ENCODE measurements at places on chromosomes 16 and 17.

- DNase-seq, result no peak
Observed at GRCh38 chr16:66503612-66504011, 46.3 kb downstream of the TK2 start.

DNA sequence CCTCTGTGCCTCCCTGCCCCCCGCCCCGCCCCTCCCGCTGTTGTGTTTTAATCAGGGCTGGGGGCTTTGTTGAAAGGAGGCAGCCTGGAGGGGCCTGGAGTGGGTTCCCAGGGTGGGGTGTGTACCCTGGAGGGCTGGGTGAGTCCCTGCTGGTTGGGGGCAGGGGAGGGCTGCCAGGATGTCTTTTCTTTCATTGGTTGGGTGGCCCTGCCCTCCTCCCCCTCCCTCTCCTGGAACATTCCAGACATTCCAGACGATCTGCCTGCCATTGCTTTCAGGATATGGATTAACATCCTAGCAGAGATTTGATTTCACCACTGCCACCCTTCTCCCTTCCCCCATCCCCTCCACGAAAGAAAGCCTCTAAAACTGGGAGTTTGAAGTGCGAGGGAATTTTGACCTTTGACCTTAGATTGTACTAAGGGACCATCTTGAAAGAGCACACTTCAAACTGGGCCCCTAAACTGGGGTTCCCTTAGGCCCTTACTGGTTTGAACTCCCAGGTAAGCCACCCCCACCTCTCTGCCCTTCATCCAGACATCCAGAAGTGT, 25.3 kb downstream of the IGF2BP1 start:
- DNase-seq, result no peak

- DNase-seq, result no peak
Observed at GRCh38 chr16:674968-675883, at the start of gene RHBDL1. Gene RHBDL1, plus strand, starts transcription at chr16:675671. Its CDS starts 120 bp downstream, at chr16:675791.

DNA sequence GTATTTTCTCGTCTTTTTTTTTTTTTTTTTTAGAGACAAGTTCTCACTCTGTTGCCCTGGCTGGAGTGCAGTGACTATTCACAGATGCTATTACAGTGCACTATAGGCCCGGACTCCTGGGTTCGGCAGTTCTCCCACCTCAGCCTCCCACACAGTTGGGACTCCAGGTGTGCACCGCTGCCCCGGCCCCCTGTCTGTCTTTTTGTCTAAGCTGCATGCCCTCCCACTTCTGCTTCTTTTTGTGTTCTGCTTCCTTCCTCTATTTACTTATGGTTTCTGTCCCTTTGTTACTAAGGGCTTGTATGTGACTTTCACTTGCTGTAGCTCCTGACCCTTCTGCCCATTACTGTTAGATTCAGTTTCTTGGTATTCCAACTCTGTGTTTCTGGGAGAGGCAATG, 20.5 kb downstream of the SLC7A6 start:
- no peak for DNase-seq

- DNase-seq, result peak; percentile 54
Observed at GRCh38 chr16:56102183-56102686, 89.1 kb upstream of the GNAO1 start.

- DNase-seq, result no peak
Observed at GRCh38 chr16:1152123-1152638, 725 bp upstream of the CACNA1H start.

DNA sequence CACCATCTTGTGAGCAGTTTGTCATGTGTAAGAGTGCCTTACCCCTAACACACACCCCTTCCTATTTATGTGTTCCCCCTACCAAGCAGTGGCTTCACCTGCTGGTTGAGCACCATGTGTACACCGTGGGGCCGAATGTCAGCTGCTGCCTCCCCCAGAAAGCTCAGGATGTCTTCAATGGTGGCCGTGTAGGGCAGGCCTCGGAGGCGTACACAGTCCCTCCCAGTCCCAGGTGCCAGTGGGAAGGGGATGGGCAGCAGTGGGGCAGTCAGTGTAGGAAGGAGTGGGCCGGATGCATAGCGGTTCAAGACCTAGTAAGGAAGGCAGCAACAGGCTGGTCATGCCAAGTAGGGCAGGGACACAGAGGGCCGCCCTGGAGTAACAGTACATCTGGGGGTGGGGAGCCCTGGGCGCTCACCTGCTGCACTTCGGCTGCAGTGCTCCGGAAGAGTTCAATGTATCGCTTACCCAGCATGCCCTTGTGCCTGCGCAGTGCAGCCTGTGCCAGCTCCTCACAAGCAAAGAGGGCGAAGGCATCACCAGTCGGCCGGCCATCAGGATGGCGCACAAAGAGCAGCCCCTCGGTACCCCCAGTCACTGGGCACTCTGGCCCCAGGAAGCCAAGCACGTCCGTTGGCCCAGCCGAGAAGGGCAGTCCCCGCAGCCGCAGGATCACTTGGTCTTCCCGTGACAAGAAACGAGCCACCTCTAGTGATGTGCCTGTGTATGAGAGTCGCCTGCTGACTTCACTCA, 4.4 kb downstream of the ESRP2 start:
- DNase-seq, result no peak

DNA sequence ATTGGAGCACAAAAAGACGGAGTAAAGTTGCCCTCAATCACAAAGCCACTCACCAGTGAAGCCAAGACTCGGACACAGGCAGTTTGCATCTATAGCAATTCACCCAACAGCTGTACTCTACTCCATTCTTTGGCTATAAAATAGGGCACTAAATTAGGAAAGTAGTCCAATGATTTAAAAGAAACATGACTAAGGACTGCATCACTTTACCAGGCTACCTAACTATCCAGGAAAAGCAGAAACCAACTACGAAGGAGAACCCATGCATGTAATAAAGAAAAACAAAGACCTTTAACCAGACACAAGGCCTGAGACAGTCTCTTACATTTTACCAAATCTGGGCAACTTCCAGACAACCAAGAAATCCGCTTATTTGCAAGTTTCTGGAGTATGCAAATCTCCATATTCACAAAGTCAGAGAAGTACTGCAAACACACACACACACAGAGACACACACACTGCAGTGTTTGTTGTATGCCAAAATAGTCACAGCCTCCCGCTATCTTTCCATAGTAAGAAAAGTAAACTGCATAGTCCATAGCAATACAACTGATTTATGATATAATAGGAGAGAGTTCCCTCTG, 59.8 kb downstream of the CDH11 start:
- no peak for DNase-seq

DNA sequence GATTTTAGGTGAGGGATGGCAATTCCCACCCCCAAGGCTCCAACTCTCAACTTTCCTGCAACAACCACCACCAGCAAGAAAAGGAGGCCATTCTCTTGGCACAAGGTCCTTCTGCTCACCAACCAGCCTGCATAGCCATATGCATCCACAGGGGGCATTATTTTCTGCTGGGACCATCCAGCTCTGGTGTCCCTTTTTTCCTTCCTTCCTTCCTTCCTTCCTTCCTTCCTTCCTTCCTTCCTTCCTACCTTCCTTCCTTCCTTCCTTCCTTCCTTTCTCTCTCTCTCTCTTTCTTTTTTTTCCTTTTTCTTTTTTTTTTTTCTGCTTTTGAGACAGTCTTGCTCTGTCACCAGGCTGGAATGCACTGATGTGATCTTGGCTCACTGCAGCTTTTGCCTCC, 21.1 kb upstream of the COX10 start:
- DNase-seq, result no peak

GRCh38 chr17:78351449-78352006, 8.3 kb downstream of the SOCS3 start:
- peak; percentile 88 for DNase-seq

GRCh38 chr16:86072328-86073102, 173.6 kb downstream of the IRF8 start:
- peak; percentile 80 for DNase-seq

DNA sequence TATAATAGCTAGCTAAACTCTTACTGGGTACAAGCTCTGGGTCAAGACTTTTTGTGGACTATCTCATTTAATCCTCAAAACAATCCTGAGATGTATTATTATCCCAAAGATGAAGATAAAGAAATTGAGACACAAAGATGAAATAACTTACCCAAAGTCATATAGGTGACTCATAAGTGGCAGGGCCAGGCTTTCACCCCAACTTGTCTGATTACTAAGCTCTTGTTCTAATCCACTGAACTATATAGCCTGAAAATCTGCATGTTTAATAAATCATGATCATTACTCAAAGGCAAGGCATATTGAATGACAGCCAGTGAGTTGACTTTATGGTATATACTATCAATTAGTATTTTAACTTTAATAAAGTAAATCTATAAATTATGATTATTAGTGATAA, 77.4 kb downstream of the SKAP1 start:
- DNase-seq, result no peak

- DNase-seq, result no peak
Observed at GRCh38 chr17:7894226-7894625, 5.6 kb downstream of the CHD3 start.

DNA sequence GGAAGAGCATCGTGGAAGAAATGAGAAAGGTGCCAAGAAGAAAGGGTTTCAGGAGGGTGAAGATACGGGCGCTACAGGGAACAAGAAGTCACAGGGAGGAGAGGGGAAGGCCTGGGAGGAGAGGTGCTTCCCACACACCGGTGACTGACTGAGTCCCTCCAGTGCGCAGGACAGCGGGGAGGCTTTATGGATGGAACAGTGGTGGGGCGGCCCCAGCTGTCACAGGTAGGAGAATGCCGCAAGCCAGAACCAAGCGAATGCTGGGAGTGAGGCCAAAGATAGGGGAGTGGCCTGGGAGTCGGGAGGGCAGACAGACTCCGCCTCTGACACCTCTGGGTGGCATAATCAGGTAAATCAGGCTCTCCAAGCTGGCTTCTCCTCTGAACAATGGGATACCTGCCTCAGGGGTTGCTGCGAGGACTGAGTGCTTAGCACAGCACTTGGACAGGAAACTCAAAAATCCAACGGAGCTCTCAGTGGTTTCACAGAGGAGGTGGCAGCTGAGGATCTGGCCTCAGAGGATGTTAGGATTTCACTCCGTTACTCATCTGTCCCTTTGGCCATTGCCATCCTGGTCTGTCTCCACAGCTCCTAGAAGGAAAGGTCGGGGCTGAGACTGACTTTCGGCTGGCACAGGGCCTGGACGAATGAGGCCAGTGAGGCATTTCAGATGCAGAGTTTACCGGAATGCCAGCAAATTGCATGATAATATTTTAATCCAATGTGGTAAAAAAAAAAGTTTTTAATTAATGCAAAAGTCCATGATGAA, 717 bp upstream of the CNP start:
- peak; percentile 57 for DNase-seq

GRCh38 chr16:68490358-68490757, 42.0 kb upstream of the SMPD3 start:
- DNase-seq, result no peak

DNA sequence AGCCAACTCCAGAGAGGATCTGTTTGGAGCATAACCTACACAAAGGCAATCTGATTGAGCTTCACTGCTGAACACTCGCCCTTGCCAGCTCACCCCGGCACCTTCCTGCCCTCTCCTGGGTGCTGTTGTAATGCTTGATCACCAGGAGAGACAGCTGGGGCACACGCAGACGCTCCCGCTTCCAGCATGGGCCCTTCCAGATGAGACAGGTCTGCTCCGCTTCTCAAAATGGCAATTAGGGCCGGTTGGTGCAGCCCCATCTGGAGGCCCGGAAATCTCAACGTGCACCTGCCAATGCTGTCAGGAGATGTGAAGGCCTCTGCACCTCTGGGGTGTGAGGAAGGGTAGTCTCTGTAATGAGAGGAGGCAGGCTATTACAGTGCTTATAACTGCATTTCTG, 206.1 kb downstream of the ABCC12 start:
- no peak for DNase-seq

GRCh38 chr17:6096201-6097004, 26.2 kb downstream of the WSCD1 start:
- DNase-seq, result no peak

GRCh38 chr16:6177616-6178180, 1080.1 kb upstream of the EEF2KMT start:
- DNase-seq, result no peak

DNA sequence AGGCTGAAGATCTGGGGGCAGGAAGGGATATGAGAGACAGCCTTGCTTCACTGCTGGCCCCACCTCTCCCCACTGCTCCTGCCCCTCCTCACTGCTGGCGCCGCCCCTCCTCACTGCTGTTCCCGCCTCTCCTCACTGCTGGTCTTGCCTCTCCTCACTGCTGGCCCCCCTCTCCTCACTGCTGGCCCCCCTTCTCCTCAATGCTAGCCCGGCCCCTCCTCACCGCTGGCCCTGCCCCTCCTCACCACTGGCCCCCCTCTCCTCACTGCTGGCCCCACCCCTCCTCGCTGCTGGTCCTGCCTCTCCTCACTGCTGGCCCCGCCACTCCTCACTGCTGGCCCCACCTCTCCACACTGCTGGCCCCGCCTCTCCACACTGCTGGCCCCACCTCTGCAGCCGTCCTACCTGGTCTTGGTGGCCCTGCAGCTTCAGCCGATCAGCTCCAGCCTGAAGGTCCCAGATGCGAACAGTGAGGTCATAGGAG, 9.5 kb upstream of the PAM16 start:
- DNase-seq, result no peak

DNA sequence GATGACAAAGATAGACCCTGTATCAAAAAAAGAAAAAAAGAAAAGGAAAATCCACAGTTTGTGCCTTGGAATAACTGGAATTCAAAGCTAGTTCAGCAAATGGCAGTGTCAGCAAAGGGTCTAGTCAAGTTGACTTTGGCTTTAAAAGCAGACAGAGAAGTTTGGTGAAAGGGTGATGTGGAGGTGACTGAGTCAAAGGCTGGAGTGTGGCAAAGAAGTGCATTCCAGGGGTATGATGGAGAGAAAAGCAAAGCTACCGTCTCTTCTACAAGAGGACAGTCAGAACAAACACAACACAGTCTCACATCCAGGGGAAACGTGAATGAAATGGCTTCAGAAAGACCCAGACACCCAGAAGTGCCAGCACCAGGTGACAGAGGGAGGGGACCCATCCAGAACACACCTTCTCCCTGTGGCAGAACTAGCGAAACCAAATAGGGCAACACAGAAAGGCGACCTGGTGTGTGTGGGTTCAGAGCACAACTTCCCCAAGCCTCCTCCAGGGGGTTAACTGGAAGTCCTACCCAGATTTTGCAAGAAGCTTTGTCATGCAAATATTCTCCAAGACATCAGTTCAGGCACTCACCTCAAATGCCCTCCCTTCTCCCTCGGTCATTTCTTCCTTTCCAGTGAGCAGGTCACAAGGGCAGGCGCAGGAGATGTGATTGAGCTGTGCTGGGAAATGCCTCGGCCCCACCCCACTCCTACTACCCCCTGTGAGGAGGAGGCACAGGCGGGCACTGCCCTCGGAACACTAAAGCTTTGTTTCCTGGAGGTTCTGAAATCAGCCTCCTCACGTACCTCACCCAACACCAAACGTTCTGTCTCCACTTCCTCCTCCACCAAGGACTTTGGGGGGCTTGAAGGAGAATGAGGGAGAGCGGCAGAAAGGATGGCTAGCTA, 481.9 kb downstream of the SOX9 start:
- no peak for DNase-seq

GRCh38 chr16:46830417-46830901, 521 bp downstream of the C16orf87 start:
- no peak for DNase-seq

- no peak for DNase-seq
Observed at GRCh38 chr17:29021226-29021625, 15.4 kb upstream of the SEZ6 start.

Data from right forelimb (tissue), 1 donor.